CD4-positive, alpha-beta T cell treated with Interleukin-6 for 4 hours (primary cell): ENCODE measurements at places on chromosomes 12 and 14.

DNA sequence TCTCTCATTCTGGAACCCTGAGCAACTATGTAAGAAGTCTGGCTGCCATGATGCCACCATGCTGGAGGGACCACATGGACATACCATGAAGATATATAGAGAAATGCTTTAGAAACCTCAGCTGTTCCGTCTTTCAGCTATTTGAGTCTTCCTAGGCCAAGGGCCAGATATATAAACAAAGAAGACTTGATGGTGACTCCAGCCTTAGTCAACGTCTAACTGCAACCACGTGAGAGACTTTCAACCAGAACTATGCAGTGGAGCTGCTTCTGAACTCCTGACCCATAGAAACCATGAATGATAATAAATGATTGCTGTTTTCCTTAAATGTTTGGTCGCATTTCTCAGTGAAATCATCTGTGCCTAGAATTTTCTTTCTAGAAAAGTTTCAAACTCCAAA lies 20.0 kb upstream of the KITLG start:
- DNase-seq = no peak

DNA sequence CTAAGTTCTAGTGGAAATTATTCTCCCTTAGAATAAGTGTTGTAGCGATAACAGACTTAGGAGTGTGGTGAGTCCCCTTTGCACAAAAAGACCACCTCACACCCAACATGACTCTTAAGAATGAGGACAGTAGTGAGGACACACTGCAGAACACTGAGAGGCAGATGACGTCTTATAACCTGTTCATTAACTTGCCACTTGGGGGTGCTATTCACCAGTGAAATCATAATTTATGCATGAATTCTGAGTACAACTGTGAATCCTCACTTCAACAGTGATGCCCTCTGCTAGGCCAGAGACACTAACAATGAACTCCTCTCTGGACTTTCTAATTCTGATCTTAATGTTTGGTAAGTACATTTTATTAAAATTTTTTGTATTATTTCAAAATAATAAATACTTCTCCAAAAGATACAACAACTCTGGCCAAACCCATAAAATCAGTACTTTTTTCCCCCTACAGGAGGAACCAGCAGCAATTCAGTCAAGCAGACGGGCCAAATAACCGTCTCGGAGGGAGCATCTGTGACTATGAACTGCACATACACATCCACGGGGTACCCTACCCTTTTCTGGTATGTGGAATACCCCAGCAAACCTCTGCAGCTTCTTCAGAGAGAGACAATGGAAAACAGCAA lies 274.7 kb downstream of the DAD1 start:
- DNase-seq = peak; percentile 15

DNA sequence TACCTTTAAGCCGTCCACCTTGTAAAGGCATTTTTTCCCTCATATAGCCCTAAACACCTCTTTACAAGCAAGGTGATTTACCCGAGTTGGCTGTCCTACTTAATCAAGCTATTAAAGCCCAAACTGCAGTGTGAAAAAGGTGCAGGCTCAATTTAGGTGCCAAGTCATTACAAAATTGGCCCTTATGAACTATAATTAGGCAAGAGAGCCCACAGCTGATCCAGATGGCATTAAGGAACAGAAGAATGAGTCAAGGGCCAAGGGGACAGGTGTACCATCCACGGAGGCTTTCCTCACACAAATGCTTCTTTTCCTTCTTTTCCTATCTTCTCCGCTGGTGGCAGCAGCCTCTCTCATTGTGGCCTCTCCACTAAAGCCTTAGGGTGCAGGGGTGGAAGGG lies 90.5 kb downstream of the TTC8 start:
- no peak for DNase-seq

DNA sequence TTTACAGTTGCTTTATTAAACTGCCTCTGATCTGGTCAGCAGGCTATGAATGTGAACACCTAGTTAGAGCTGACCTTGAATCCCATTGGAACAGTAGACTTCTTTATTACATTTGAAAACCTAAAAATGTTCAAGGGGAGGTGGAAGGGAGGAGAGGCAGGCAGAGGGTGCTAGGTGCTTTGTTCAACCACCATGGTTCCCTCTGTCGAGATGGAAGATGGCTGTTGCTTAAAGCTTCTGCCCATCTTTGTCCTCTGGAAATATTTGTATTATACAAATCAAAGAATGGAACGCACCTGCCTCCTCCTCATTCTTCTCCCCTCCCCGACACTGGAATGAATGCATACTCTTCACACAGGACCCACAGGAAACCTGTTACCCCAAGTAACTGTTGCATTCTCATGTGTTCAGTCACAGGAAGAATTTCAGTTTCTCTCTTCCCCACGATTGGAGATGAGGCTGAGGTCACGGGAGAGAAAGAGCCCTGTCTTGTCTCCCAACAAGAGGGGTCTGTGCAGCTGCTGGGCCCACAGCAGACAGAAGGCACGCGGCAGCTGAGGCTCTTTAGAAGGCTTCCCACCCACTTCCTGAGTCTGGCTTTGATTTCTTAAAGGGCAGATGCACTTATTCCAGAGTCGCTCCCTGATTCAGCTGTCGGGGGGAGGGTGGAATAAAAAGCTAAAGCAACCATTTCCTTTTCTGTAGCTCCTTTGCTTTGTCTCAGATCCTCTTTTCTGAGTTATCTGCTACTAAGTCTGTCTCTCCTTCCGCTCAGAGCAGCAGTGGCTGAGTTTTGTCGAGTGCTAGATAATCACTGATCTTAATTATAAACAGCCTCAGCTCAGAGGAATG lies 217.9 kb upstream of the BTG1 start:
- DNase-seq = peak; percentile 76
